ENCODE measurements at places on chromosomes 3 and 15.

GRCh38 chr3:26624209-26624765 is 1.7 kb downstream of the LRRC3B start:
- DNase-seq = no peak

- no peak for DNase-seq
These were observed 6.6 kb upstream of the STAC start for GRCh38 chr3:36373666-36374065.

- DNase-seq = no peak
These were observed 336.7 kb upstream of the ZNF717 start for GRCh38 chr3:76122007-76122406.

DNA sequence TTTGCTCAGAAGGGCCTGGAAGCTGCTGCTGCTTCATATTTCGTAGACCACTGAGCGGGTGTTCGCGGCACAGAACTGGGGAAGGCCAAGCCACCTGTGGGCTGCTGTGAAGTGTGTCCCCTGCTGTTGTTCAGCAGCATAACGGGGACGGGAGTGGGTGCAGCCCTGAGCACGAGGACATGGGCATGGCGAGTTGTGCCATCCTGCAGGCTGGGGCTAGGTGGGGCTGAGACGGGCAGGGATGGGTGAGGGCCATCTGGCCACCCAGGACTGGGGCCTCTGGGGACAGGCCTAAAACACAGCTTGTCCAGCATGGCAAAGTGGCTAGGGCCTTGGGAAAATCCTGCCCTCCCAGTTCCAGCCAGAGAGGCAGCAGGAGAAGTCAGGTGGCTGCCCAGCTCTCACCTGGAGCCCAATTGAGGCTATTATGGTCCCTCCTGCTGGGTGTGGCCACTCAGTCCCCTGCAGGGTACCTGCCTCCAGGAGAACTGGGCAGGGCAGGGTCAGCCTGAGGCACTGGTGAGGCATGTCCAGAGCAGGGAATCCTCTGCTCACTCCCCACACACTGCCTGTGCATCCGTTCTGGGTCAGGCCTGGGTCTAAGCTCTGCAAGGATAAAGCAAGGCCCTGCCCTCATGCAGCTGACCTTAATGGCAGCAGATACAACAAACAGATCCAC is 29.5 kb downstream of the CFAP100 start:
- no peak for DNase-seq

DNA sequence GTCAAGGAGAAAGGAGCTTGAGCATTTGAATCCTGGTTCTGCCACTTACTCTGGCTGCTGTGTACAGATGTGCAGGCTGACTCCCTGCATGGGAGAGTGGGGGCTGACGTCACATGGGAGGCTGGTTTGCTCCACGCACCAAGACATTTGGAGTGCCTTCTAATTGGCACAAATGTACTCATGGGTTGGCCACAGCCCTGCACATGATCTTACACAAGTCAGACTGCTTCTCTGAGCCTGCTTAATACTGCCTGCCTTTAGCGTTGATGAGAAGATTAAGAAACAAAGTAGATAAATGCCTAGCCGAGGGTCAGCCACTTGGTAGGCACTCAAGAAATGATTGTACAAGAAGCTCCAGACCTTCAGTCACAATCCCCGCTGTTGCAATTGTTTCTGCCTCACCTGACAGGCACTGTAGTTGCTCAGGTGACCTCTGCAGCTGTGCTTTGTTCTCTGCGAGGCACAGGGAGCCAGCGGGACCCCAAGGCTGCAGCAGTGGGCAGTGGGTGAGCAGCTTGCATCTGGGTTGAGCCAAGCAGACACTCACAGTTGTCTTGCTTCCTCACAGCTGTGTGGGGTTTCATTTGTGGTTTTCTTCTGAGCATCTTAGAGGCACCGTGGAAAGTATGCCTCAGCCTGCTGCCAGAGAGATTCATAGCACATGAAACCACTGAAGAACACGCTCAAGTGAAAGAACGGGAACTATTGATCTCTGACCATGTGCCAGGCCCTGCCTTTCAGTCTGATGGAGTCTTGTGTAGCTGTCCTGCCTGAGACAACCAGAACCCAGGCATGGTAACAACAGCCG is 33.1 kb downstream of the GRK7 start:
- peak; percentile 86 for DNase-seq

- no peak for DNase-seq
These were observed 335.8 kb upstream of the GOLIM4 start for GRCh38 chr3:168431491-168431890.

DNA sequence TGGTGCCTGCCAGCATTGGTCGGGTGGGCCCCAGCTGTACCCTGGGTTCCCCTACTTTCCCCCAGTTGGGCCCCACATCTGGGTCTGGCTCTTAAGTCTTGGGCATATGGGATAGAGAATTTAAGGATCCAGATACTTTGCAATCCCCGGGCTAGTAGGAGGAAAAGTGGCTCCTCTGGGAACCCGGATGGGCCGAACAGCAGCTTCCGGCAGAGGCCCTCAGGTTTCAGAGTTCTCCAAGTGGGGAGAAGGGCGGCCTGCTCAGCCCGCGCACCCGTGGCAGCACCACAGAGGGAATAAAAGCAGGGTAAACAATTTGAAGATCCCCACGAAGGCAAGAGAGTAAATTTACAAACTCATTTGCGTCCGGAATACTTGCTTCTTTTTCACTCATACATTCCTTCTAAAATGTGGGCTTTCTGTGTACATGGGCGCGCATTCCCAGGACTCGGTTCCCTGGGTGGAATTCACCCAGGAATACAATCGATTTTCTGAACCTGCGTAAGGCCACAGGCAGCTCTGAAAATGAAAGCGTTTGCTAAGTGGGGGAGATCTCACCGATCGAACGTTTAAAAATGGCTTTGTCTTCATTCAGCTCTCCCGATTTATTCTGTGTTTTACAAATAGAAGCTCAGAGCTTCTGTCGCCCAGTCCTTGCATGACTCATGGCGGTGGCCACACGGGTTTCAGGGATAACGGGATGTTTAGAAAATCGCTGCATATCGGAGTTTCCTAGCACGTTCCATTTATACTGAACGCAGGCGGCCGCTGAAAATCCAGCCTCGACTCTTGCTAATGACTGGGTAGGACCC is 74.0 kb upstream of the POLG start:
- no peak for DNase-seq

DNA sequence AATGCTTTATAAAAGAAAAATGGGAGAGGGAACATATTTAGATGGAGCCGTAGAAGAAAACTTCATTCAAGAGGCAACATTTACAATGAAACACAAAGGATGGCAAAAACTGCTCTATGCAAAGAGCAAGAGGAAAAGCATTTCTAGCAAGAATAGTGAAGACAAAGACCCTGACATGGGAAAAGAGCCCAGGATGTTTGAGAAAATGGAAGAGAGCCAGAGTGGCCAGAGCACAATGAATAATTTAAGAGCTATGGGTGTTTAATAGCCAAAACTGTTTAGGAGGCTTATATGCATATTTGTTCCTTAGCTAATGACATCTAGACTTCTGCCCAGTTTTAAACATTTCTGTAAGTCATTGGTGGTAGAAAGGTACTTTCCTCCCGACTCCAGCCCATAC is 25.4 kb upstream of the SEMA6D start:
- DNase-seq = no peak

GRCh38 chr3:175732017-175732416 is 872.9 kb downstream of the NAALADL2 start:
- no peak for DNase-seq

- no peak for DNase-seq
These were observed 5.2 kb upstream of the PFN2 start for GRCh38 chr3:149975919-149976318.

DNA sequence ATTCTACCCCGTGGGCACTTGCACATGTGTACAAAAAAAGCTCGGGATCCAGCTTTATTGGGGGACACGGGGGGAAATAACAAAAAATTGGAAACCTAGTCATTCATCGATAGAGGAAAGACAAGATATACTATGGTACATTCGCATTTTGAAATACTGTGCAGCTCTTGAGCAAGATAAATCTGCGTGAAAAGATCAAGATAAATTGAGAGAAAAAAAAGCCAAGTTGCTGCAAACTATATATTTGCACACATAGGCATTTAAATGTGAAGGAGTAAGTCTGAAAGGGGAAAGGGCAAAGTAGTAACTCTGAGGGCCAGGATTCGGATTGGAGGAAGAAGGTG is 620 bp upstream of the UBR1 start:
- DNase-seq = no peak

DNA sequence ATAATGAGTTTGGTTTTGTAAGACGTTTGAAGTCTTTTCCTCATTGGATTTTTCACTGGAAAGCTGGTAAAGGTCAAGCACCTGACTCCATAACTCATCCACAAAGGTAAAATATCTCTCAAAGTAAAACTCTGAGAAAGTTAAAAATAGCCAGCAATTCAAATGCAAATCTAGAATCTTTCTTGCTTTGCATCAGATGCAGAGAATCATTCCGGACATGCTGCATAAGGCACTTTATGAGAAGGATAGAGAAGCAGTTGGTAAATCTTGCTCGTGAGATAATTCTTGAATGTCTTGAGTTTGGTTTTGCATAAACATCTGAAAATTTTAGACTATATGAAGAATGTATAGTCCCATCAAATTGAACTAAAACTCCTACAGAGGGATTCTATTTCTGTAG is 9.1 kb downstream of the KCNMB2 start:
- no peak for DNase-seq

- no peak for DNase-seq
These were observed 2.3 kb upstream of the SLC2A2 start for GRCh38 chr3:171028779-171029232.

DNA sequence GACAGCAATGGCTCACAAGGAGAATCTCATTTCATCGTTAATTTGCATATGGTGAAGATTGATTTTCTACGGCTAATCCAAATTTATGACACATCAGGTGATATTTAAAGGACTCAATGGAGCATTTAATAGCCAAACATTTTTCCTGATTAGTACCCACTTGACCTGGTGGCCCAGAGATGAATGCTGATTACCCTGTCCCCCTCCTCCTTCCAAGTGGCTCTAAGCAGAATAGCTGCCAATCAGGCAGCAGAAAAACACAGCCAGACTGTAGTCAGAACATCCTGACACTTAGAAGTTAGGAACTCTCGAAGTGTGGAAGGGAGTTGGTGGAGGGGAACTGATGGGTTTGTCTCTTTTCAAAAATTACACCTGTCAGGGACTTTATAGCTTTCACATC is 302.5 kb downstream of the ZNF621 start:
- DNase-seq = no peak

GRCh38 chr15:101530224-101530958 is 40.9 kb upstream of the PCSK6 start:
- no peak for DNase-seq

- DNase-seq = no peak
These were observed 7.0 kb upstream of the RNF111 start for GRCh38 chr15:58980351-58980939.

- no peak for DNase-seq
These were observed 820 bp upstream of the HMCES start for GRCh38 chr3:129277829-129278271.

DNA sequence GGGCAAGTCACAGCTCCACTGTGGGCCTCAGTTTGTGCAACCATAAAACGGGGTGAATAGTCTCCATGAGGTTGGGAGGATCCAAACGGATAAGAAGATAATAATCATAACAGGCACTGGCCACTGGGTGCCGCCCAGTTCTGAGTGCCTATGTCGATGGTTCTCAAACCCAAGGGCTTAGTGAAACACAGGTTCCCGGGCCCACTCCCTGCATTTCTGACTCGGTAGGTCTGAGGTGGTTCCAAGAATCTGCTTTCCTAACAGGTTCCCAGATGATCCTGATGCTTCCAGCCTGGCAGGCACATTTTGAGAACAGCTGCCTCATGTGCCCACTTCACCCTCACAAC is 21.2 kb downstream of the ALS2CL start:
- DNase-seq = no peak

DNA sequence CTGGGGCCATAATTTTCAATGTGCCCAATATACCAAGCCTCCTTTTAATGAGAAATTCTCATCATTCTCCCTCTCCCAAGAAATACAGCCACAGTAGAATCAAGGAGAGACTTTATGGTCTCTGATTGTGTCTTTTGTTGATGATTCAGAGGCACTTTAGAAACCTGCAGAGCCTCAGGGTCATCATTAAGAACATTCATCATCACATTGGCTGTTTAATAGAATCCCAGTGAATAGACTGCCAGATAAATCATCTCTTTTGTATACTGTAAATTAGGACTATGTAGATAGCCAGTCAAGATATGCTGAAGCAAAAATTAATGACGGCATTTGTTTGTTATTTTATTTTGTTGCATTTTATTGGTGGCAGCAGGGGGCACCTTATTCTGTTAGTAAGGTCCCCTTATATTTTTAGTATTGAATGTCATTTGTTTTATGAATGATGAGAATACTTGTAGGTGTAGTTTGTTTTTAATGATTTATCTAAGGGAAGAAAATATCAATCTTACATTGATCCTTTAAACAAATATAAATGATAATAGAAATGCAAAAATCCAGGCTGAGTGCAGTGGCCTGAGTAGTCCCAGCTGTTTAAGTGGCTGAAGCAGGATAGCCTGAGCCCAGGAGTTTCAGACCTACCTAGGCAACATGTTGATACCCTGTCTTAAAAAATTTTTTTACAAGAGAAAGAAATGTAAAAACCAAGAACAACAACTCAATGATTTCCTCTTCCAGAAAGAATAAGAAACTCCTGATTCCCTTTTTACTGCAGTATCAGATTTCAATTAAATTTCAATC is 138.8 kb downstream of the ZBBX start:
- DNase-seq = no peak

GRCh38 chr3:63521657-63522056 is 130.8 kb upstream of the SNTN start:
- DNase-seq = no peak

- DNase-seq = no peak
These were observed 151.2 kb upstream of the TMCO5A start for GRCh38 chr15:37783290-37783689.

DNA sequence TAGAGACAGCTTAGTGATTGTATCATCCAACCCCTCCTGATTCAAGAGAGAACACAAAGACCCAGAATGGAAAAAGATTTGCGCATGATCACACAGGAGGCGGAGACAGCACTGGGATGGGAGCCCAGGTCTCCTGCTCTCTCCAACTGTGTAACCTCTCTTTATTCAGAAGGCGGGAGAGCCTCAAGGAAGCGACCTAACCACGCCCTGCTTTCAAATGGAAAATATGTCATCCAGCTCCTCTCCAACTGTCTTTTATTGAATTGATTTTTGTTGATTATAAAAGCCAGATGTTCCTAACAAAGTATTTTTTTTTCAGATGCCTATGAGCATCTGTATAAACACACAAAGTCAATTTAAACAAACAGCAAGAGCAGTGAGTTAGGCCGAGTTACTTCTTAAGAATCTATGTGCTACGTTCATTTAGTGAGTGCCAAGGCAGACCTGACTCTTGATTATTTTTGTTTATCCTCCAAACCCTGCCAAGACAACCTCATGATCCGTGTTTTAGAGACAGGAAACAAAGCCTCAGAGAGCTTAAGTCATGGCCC is 74.5 kb downstream of the BFSP2 start:
- DNase-seq = no peak
